ENCODE measurements at places on chromosomes 4 and X. TPM values are rescaled to one million over a fixed set of nuclear protein-coding genes. Genes with fewer than 3 reads are reported as not detected.

GRCh38 chrX:117973110-117973807 is 143.4 kb downstream of the KLHL13 start:
- no peak for DNase-seq

GRCh38 chrX:57587607-57588006 is 4.2 kb upstream of the ZXDB start:
- DNase-seq = no peak

DNA sequence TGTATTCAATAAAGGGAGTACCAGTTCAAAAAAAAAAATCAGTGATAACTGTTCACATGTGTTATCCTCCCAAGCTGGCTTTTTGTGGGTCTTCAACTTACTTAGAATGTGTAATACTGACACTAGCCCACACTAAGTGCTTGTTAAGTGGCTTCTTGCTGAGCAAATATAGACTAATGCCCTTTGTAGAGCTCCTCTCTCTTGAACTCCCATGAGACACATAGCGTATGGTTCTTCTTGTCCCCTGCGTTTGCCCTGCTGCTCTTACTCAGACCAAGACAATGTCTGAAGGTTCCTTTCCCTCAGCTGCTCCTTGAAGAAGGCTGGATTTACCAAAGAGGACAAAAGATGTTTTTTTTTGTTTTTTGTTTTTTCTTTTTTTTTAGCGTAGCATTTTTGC is 110.9 kb downstream of the FRAS1 start:
- DNase-seq = no peak

The PALLD gene
- 146 TPM for polyA plus RNA-seq

The EFNB1 gene
- polyA plus RNA-seq = 45.2 TPM

All from muscle of leg (tissue), 16 donors.